ENCODE measurements at places on chromosomes 12 and 14.

DNA sequence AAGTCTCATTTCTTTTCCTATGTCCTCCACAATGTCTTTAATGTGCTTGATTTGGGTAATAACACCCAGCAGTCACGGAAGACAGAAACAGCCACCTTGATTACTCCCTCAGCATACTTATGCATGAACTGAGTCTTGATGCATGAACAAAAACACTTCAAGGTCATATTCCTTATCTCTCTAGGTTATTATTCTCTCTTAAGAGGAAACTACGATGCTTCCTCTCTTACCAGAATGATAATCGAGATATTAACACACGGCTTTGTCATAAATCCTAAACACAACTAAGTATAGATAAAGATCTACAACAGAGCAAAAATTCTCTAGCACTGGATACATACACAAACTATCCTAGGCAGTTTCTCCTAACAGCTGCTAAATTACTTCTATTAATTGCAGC is 583.5 kb upstream of the ATP2B1 start:
- DNase-seq = no peak

- DNase-seq = no peak
Observed at GRCh38 chr14:99001241-99001640, 270.8 kb downstream of the BCL11B start.

- no peak for DNase-seq
Observed at GRCh38 chr14:20219033-20219432, 4.5 kb upstream of the OR11H6 start.

DNA sequence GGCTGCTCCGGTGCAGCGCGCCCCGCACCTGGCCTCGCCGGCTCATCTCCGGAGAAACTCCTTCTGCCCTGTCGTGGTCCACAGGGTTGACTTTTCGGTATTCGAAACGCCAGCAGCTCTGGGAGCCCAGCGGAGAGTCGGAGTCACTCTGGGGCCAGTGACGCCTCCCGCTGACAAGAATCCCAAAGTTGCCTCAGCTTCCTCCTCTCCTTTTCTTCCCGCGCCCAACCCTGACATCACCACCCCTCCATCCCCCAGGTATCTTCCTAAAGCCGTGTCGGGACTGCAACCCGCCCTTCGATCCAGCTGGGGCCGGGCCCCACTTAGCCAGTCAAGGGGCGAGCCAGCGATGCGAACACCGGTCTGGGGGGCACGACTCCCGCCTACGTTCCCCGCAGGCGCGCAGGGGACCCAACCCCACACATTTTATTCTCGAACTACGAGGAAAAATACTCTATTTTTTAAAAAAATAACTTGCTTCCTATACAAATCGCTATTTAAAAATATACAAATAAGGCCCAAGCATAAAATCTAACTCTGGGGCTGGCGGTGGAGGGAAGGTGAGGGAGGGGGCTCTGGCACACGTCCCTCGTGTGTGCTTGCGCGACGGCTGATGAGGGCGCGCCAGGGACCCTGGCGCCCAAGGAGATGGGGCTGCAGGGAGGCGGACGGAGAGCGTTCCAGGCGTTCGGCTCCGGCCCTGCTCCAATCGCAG is 2.1 kb downstream of the NKX2-8 start:
- no peak for DNase-seq

GRCh38 chr12:52367876-52368275 is 595 bp upstream of the KRT85 start:
- DNase-seq = no peak

- no peak for DNase-seq
Observed at GRCh38 chr14:61308198-61308597, 13.2 kb upstream of the PRKCH start.

GRCh38 chr14:89241257-89241656 is 175.8 kb downstream of the FOXN3 start:
- DNase-seq = no peak

DNA sequence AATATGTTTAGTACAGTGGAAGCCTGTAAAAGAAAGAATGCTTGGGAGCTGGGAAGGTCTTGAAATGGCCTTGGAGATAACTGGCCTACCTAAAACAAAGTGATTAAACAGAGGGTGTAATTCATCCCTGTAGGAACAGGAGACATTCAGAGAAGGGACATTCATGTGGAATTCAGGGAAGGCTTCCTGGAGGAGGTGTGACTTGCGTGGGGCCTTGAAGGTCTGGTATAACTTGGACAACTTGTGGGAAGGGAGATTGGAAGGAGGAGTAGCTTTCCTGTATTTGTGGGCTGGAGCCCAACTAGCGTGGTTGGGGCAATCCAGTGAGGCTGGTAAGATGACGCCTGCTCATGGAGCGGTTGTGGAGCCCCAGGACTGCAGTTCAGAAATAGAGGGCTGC is 156.4 kb downstream of the AACS start:
- no peak for DNase-seq

DNA sequence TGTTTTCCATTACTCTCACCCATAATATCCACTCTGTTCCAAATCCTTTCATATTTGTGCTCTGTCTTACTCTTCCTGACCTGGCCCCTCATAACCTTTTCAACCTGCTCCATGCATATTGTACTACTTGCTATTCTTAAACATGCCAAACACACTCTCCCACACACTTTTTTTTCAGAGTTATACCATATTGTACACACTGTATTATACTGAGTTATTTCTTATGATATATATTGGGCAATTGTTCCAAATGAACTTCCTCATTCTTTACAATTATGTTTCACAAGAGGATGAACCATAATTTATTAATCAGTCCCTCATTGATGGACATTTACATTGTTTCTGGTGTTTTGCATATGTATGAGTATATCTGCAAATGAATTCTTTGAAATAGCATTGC is 18.5 kb downstream of the ATL1 start:
- no peak for DNase-seq

DNA sequence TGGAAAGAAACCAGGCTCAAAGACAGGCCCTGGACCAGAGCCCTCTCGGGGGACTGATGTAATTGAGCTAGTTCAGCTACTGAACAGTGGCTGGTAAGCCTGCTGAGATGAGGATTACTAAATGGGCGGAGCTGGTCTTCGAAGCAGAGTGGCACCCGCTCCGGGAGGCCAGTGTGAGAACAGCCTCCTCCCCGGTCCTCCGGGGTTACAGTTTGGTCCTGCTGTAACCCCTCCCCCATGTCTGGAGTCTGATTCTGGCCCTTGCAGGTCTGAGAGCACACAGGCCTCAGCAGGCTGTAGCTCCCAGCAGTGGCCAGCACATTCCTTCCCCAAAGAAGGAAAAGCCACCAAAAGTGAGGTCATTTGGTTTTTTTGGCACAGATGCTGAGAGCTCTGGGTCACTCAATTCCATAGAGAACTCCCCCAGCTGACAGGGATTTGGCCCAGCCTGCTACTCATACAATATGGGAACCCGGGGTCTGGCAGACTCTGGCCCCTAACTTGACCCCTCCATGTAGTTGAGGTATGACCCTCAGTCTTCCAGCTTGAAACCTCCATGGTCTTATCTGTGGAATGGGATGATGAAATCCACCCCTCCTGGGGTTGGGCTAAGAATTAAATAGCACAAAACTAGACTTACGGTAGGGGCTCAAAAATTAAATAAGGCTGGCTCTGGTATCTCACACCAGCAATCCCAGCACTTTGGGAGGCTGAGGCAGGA is 39.0 kb downstream of the ACTN1 start:
- DNase-seq = peak; percentile 45

DNA sequence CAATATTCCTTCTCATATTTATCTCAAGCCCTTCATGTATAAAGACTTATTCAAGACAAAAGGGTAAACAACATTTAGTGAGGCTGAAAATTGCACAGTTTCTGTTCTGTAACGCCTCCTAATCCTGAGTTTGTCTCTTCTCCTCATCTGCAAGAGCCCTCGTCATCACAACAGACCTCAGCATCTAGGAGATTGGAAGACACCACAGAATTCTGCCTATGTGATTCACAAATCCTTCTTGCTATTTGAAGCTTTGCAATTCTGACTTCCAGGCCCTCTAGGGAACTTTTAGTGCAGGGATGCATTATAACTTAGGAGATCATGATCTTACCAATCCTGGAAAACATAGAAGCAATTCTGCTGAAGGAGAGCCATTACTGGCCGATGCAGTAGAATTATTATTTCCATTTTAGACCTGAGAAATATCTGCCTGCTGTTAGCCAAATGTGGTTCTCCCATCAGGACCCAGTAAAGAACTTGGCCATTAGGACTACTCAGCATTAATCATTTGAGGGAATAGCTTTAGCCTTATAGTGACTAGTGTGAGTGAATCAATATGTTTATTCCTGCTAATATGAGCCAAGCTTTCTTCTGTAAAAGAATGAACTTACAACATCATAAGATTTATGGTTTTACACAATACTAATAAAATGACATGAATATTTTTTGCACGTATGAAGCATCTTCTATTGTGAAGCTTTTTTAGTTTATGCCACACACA is 119.5 kb downstream of the ANO4 start:
- DNase-seq = no peak

- no peak for DNase-seq
Observed at GRCh38 chr14:67428501-67429031, 16.6 kb upstream of the PLEK2 start.

- no peak for DNase-seq
Observed at GRCh38 chr12:6068227-6068626, 56.2 kb downstream of the VWF start.

DNA sequence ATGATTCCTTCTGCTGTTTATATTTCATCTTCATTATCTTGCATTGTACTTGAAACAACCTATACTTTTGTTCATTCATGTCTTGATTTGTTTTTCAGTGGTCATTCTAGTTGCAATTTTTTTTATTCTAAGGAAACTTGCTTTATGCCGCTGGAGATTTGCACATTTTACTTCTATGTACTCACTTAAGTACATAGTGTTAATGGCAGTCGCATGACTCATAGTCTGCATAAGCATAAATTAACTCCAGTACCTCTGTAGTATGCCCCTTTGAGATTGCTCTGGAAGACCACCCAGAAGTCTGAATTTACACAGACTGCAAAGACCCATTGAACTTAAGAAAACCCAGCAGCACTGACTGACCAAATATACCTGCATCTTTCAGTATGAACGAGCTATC is 77.0 kb downstream of the MSRB3 start:
- no peak for DNase-seq

- no peak for DNase-seq
Observed at GRCh38 chr12:117427211-117427610, 65.8 kb upstream of the NOS1 start.

- no peak for DNase-seq
Observed at GRCh38 chr12:79329933-79330332, 360.8 kb downstream of the PAWR start.

- no peak for DNase-seq
Observed at GRCh38 chr14:58078471-58078870, 73.5 kb downstream of the ARMH4 start.

- no peak for DNase-seq
Observed at GRCh38 chr14:25120261-25120660, 70.3 kb upstream of the STXBP6 start.

GRCh38 chr12:111413442-111414086 is 7.8 kb downstream of the SH2B3 start:
- no peak for DNase-seq

DNA sequence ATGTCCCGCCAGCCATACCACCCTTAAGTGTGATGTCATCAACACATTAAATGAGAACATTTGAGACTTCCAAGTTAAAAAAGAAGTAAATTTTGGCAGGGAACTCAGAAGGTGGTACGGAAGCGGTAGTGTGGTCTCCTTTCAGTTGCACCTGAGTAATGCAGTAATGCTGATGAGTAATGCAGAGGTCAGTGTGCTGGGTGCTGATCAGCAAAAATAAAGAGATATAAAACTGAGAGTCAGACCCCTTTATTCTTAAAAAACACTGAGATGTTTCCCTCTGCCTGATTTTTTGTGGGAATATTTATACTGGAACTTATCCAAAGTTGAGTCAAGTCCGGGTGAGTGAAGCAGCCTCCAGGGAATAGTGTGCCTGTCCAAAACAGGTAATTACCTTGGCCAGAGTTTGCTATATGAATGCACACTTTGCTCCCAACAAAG is 370.6 kb upstream of the PRICKLE1 start:
- no peak for DNase-seq

GRCh38 chr12:3972576-3972975 is 99.4 kb upstream of the PARP11 start:
- DNase-seq = no peak

- no peak for DNase-seq
Observed at GRCh38 chr12:29164477-29165393, 15.7 kb downstream of the FAR2 start.

GRCh38 chr14:42407153-42407552 is 800.5 kb downstream of the LRFN5 start:
- no peak for DNase-seq

DNA sequence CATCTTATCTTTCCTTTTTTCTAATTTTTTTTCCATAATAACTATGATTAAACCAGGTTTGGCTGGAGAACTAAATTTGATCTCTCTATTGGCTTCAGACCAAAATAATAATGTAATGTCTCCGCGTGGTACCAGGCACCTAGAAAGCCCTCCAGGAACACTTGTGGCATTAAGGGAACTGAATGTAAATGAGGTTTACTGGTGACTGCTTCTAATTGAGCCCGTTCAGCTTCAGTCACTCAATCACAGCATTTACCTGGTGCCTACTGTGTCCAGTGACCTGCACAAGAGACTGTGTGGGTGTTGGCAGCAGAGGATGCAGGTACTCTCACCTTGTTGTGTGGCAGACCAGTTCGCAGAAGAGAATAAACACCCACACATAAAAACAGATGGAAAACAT is 302.5 kb downstream of the DPF3 start:
- no peak for DNase-seq

- DNase-seq = no peak
Observed at GRCh38 chr14:53701108-53701875, 255.3 kb downstream of the BMP4 start.

- DNase-seq = no peak
Observed at GRCh38 chr12:71415336-71416231, 24.0 kb upstream of the LGR5 start.

DNA sequence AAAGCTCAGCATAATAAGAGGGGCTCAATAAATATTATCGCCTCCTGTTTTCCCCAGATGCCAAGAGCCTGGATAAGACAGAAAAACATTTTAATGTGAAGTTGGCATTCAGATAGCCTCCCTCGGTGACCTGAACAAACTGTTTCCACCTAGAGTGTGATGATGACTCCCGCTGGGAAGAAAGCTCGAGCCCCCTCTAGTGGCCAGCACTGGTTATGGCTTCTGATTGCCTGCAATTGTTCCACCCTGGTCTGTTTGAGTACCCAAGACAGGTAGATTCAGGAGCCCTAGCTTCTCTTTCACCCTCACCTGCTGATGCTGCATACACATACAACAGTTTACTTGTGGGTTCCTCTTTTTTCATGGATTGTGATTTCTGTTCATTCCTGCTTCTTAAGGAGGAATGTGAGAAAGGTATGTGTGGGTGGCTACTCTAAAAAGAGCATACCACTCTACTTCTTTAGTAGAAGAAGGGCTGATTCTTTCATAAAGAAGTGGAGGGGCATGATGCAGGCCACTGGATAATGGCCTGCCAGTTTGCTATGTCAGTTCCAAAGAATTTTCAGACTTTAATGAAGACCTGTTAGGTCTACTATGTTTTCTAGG is 6.4 kb downstream of the ERG28 start:
- DNase-seq = peak; percentile 36
